ENCODE measurements at places on chromosomes 1 and 21.
A peak's percentile ranks its signal among the peaks of the same experiment; 100 is the strongest.

DNA sequence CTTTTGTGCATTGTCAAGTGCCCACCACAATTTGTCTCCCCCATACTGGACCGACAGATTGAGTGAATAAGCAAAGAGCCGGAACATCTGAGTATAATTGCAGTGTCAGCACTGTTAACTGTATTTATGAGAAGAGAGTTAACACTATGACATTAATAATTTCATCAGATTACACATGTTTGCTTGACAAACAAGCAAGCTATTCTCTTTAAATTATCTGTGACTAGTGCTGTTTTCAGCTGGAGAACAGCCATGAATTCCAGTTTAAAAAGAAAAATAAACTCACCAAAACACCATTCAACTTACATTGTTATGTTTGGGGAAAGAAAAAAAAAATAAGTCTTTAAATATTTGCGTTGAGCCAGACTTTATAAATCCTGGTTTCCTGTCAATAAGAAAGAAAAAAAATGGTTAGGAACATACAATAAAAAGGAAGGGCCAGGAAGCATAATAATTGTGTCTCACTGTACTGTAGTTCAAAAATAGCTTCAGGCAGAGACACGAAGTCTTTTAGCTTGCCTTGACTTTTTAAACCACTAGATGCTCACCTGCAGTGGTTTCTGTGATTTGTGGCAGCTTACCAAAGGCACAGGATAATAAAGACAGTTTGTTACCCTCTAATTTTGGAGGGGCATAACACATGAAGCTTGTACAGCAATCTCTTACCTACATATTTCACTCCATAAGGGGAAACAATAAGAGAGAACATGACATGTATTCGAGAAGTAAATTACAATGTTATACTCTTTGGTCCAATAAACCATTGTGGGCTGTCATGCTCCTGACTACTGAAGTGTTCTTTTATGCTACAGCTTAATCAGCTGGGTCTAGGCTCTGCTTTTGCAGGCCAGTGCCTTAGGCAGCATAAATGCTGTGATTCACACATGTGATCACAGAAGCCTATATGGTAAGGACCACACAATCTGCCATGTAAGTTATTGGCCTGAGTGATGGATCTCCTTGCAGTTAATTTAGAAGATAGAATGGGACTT is 302.0 kb upstream of the ADGRL2 start:
- DNase-seq, result no peak

DNA sequence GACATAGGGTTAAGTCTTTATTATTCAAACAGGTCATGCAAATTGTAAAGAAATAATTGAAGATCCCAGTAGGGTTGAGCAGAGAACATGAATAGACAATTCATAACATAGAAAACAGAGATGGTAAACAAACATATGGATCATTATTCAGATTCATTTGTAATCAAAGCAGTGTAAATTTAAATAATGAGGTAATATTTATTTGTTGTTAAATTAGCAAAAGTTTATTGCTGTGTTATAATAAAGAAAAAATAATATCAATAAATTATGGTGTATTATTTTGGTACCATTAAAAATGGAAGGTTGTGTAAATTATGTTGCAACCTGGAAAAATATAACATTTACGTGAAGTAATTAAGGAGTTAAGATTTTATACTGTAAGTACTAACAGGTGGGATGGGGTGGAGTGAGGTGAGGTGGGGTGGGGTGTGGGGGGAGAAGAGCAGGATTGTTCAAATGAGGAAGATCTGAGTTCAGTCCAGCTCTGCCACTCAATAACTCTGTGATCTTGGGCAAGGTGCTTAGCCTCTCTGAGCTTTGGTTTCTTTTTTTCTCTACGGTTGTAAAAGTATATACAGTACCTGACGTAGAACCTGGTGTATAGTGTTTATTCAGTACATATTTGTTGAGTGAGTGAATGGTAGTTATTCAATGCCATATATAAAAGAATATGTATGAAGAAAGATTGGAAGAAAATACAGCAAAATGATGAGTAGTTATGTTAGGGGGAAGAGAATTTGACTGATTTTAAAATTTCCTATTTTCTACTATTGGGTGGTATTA is 140.3 kb upstream of the KIF26B start:
- DNase-seq, result no peak

GRCh38 chr1:201493757-201494617 is 12.9 kb downstream of the CSRP1 start:
- no peak for DNase-seq

DNA sequence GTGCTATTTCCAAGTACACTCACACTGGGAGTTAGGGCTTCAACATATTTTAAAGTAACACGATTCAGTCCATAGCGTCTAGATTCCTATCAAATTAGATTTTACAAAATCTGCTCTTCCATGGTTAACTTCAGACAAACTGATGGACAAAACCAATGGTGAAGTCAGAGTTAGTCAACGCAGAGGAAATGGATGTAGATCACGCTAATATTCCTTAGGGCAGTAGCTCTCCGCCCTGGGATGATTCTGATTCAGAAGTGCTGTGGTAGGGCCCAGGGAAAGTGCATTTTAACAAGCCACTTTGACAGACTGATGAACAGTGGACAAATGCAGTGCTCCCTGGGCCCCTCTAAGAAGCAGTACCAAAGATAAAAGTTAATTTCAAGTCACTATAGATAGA is 83.2 kb downstream of the HIVEP3 start:
- DNase-seq, result no peak

DNA sequence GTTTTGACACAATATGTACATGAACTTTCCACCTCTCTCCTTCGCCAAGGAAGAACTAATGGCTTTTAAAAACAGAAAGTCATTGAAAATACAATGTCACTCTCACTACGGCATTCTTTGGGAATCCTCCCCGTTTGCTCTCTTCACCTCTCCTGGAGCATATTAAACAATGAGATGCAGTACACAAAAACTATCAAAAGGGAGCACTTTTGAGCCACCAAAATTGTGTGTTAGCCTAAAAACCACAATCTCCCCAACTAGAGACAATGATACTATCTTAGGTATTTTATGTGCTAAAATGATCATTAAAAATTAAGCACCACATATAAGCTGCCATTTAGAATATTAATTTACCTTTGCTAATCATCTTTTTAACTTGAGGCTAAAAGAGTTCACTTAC is 425.5 kb downstream of the KCTD3 start:
- peak; percentile 5 for DNase-seq

DNA sequence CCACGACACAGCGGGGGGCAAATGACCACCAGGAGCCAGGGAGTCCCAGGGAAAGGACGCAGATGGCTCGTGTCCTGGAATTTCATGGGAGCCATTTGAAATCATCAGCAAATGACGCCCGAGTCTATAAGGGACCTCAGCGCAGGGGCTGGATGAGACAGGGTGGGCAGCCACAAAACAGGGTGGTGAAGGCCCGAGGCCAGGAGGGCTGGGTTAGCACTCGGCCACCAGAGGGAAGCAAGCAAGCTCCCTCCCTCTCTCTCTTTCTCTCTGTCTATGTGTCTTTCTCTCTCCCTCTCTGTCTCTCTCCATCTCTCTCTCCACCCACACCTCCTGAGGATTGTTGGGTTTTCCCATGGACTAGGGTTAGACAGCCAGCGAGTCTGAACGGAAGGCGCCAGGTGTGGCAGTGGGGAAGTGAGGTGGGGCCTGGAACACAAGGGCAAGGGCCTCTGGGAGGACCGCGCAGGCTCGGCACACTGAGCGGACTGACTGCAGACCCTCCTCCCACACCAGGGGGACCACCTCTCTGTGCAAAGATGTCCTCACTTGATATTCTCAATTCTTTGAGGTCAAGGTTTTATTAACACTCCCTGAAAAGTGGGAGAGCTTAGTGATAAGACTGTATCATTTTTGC is 73.8 kb upstream of the TMPRSS2 start:
- DNase-seq, result no peak

- no peak for DNase-seq
Measured at GRCh38 chr1:227887697-227888403, 59.9 kb downstream of the WNT9A start.

DNA sequence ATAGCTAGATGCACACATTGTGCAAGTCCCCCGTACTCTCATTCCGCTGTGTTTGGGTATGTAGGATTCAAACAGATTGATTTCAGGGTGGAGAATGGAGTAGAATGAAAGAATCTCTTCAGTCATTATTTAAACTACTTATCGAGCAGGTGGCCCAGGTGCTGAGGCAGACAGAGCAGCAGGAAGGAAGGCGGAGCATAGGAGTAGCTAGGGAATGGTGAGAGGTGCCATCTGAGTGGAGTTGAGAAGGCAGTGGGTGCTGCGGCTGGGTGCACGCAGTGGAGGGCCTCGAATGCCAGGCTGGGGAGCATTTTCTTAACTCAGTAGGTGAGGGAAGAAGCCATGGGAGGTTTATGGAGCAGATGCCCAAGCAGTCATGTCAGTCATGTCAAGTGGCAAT is 45.2 kb upstream of the CD101 start:
- no peak for DNase-seq

GRCh38 chr21:44398499-44398898 is 45.1 kb downstream of the TRPM2 start:
- peak; percentile 10 for DNase-seq

GRCh38 chr1:205632669-205633169 is 908 bp upstream of the ELK4 start:
- DNase-seq, result no peak

- no peak for DNase-seq
Measured at GRCh38 chr1:180970333-180971079, 52.2 kb downstream of the STX6 start.

DNA sequence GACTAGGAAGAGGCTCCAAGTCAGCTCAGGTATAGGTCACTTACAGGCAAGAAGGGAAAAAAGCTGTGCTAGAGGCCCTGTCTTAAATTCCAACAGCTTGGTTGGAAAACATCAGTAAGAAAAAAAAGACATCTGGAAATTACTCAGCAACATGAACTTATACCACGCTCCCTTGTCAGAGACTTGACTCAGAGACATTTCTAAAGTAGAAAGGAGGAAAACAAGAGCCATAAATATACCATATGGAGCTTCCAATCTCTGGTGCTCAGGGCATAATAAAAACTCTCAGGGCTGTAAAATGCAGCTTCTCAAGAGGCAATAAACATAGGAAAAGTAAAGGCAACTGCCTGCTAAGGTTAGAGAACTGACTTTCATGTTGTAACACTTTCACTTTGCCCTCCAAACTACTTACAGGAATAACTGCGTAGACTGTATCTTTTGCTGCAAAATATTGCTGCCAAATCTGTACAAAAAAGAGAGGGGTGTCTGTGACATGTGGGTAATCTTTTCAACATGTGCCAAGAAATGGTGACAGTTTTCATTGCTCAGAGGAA is 14.7 kb downstream of the ATPAF1 start:
- DNase-seq, result no peak

GRCh38 chr1:180231506-180231921 is 1.4 kb downstream of the LHX4 start:
- no peak for DNase-seq

GRCh38 chr1:109864047-109864822 is 46.4 kb upstream of the CSF1 start:
- no peak for DNase-seq

GRCh38 chr21:16420031-16420724 is 690.4 kb downstream of the USP25 start:
- DNase-seq, result no peak

DNA sequence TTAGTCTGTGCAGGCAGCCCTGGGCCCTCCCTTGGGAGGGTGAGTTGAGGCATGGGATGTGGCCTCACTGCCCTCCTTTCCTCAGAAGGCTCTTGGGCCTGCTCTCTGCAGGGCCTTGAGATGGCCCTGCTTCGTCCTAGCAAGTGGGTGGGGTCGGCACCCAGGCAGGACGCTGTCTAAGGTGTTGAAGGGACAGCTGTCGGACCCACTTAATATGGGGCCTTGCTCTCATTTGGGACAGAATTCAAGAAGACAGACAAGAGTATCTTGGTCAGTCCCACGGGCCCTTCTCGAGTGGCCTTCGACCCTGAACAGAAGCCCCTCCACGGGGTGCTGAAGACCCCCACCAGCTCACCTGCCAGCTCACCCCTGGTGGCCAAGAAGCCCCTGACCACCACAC is 26.0 kb upstream of the PDXK start:
- no peak for DNase-seq

DNA sequence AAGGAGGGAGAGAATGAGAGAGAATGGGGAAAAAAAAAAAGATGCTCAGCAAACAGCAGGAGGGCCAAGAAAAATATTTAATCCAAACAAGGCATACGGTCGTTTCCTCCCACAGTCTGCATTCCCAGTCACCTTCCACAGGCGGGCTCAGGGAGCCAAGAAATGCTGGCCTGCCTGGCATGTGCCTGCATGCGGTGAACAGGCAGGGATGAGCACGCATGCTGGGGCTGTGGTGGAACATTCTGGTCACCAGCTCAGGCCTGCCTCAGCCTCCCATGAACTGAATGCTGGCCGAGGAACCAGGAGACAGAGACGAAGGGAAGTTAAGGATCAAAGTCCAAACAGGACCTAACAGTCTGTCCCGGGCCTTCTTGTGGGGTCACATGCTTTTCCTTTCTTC is 335.3 kb downstream of the ASTN1 start:
- no peak for DNase-seq

GRCh38 chr1:68117416-68117815 is 67.0 kb upstream of the DIRAS3 start:
- DNase-seq, result no peak

- peak; percentile 68 for DNase-seq
Measured at GRCh38 chr1:226100436-226101391, 38.2 kb downstream of the H3-3A start.

GRCh38 chr1:48532976-48533375 is 61.0 kb upstream of the SPATA6 start:
- DNase-seq, result no peak

DNA sequence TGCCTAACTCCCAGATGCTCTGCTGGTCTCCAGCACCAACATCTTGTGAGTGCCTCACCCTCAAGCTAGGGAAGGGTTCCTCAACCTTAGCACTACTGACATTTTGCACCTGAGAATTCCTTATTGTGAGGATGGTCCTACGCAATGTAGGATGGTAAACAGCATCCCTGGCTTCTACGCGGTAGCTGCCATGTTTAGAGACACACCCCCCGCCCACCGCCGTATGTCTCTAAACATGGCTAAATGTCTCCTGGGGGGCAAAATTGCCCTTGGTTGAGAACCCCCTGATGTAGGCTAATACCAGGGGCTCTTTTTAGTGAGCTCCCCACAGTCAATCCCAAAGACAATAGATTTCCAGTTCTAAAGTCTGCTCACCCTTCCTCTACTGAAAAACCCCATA is 2.5 kb upstream of the MAP7D1 start:
- DNase-seq, result no peak

DNA sequence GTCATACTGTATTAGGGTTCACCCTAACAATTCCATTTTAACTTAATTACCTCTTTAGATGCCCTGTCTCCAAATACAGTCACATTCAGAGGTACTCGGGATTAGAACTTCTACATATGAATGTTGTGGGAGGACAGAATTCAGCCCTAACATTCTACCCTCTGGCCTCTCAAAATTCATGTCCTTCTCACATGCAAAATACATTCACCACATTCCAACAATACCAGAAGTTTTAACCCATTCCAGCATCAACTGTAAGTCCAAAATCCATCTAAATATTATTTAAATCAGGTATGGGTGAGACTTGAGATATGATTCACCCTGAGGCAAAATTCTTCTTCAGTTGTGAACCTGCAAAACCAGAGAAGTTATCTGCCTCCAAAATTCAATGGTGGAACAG is 14.5 kb downstream of the LY9 start:
- DNase-seq, result no peak
